T1000 (cell line): ENCODE measurements at places on chromosomes 4 and X.

DNA sequence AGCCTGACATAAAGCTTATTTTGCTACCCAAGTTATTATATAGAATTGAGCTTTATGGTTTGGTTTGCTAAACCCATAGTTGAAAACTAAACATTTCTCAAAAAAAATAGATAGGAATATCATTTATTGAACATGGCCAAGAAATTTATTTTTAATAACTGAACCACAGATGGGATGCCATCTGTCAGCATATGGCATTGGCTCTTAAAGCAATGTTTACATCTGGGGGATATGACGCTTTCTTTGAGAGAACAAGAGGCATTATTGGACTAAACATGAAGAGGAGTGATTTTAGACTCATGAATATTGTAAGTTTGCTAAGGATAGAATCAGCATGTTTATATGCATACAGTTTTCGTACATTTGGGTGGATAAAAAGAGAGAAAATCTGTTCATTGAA is 132.6 kb upstream of the SLIT2 start:
- no peak for DNase-seq

DNA sequence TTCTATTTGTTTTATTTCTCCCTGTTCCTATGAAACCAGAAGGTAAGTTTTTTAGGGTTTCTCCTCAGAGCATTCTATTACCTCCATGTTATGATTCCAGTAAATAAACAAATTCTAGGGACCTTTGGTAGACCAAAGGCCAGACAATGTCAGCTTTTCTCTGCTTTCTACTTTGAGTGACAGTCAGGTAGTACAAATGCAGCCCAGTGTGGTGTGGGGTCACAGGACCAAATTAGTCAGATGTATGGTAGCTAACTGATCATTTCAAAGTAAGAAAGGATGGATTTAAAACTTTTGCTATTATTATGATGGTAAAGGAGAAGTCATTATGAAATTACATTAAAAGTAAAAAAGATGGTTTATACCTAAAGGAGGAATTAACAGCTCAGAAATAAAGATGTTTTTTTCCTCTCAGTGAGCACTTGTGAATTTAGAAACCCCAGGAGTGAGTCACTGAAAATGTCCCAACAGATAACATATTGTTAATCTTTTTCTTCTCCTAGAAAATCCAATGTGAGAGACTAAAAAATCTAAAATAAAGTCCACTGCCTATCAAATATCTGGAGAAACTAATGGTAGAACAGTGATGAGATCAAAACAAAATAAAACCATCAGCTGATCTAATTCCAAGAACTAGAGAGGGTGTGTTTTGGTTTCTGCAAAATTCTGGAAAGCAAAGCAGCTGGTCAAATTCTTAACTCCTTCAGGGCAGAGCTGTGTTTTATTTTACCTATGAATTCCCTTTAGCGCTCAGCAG is 16.6 kb upstream of the KLHL2 start:
- DNase-seq: no peak

DNA sequence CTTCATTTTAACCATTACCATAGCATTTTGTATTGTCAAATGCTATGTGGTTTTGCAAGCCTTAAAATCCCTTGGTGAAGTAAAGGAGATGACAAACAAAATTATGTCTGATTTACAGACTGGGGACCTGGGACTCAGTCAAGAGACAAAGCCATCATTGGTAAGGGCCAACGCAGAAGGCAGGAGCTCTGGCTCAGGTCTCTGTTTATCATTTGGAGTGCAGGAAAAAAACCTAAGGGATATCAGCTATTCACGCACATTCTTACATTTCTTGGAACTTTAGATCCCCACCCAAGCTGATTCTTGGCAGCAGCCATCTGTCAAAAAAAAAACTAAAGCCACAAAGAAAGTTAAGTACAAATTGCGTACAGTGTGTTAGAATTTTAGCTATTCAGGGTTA is 731.9 kb downstream of the STPG2 start:
- DNase-seq: no peak

- DNase-seq: no peak
Measured at GRCh38 chrX:2398064-2398656, 102.6 kb downstream of the DHRSX start.

DNA sequence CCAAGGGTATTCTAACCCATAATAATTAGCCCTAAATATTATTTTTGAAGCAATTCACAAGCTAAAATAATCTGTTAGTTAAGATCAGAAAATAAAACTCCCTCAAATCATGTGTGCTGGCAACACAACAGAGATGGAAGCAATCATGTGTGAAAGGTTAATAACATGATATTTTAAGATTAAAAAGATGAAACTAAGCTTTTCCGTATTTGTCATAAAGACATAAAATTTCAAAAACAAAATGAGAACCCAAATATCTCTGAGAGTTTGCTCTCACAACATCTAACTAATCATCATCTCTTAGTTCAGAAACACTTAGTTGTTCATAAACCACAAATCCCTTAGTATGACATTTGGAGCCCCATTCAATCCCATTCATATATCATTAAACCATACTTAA is 749.1 kb downstream of the CCSER1 start:
- no peak for DNase-seq

GRCh38 chrX:73850124-73851013 is 287.4 kb downstream of the CHIC1 start:
- no peak for DNase-seq
